A172 (cell line): ENCODE measurements at places on chromosomes 12 and 14. TPM values are rescaled to one million over a fixed set of nuclear protein-coding genes. Genes with fewer than 3 reads are reported as not detected.

DNA sequence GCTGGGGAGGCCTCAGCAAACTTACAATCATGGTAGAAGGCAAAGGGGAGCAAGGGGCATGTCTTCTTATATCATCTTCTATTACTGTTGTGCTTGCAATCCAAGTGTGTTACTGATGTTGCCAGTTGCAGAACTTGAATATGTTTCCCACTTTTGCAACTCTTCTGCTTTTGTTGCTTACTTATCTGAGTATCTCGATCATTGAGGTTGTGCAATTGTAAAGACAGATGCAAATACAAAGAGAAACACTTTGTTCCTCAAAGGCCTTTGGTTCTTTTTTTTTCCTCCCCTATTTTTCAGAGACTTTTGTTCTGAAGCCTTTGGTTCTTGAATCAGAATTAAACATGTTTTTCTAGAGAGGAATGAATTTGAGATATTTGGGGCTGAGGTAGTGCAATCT, 3.7 kb upstream of the COX8C start:
- no peak for DNase-seq

- no peak for DNase-seq
These were observed 145.3 kb downstream of the SSPN start for GRCh38 chr12:26340649-26341048.

DNA sequence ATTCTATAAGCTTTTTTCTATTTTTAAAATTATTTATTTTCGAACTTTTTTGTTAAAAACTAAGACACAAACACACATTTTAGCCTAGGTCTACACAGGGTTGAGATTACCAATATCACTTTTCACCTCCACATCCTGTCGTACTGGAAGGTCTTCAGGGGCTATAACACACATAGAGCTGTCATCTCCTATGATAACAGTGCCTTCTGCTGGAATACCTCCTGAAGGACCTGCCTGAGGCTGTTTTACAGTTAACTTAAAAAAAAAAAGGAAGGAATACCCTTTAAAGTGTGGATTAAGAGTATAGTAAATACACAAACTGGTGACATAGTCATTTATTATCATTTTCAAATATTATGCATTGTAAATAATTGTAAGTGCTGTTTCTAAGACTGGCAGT, 43.0 kb downstream of the RASSF8 start:
- no peak for DNase-seq

PSMB5 gene
- 219 and 225 TPM in 2 replicates for total RNA-seq

- peak; percentile 17 for DNase-seq
These were observed 156.9 kb downstream of the CAND1 start for GRCh38 chr12:67426067-67426466.

DNA sequence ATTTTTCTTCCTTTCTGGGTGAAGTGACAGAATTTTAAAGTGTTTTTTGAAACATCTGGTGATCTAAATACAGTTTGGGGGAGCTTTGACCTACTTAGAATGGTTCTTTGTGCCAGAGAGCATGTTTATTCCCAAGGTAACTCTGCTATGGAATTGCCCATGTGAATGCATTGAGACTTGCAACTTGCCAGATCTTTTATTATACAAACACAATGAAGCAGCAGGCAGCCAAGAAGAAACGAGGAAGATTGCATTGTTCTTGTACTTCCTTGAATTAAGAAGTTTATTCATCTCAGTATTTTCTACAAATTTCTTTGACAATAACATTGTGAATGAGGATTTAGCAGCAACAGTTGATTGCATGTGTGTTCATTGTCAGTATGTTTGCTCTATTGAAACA, 55.5 kb downstream of the FGD4 start:
- no peak for DNase-seq

PPP4R4 gene
- 1.5 and 3.6 TPM in 2 replicates for total RNA-seq
